ENCODE measurements at places on chromosomes 2 and 18.

GRCh38 chr2:111135237-111135909 is 14.7 kb downstream of the BCL2L11 start:
- no peak for DNase-seq

- DNase-seq, result no peak
Measured at GRCh38 chr18:34933909-34934661, 107.1 kb upstream of the MAPRE2 start.

- no peak for DNase-seq
Measured at GRCh38 chr2:58957188-58957840, 716.2 kb upstream of the FANCL start.

GRCh38 chr2:71101656-71102055 is 28.4 kb downstream of the MCEE start:
- no peak for DNase-seq

DNA sequence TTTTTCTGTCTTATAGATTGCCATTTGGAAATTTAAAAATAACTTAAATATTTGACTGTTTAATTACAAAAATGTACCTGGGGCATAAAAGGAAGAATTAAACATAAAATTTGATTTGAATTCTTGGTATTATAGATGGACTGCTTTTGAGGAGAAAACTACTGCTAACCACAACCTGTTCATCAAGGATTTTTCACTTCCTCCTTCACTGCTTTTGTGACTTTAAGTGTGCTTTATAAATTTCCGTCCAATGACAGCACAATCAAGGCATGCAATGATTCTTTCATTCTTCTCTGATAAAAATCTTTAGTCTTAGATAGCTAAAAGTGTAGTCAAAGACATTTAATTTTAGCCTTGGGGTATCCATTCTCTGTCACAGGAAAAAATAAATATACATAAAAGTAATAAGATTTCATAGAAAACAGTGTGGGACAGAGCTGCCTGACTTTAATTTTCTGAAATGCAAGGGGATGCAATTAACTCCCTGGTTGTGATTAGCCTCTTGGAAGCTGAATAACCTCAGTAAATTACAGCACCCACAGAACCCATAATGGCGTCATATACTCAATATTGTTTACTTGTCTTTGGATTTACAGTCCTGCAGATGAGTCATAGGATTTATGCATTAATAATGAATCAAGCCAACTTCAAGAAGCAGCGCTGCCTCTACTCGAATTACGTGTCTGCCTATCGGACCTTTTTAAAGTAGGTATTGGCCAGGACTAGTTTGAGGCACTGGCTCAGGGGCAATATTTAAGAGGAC is 587.9 kb downstream of the NRXN1 start:
- DNase-seq, result no peak

DNA sequence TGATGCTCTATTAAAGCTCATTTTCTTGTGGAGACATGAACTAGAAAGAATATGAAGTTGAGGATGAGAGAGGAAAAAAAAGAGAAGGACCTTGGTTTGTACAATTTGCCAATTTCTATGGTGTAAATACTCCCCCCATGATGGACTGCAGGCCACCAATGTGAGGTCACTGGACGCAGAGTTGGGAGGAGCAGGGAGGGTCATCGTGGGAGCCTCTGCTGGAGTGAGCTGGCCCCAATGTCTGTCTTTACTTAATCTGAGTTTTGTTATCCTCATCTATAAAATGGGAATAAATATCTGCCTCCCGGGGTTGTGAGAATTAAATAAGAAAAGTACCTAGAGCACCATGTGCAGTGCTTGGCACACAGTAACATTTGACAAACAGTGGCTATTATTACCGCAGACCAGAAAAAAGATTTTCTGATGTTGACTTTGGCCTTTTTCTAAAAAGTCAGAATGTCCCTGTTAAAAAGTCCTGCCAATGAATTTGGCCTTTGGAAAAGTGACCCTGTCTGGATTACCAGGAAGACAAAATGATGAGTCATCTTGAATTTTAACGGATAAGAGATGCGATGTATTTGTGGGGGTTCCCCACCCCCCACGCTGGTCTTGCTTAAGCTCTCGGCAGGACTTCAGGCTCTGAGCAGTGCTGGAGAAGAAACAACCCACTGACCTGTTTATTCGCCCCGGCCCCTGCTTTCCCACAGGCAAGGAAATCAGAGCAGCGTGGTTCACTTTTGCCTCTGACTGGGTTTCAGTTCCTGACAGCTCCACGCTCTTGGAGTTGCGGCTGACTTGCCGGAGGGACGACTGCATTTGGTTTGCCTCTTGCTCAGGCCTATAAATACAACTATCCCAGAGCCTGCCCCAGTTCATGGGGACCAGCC is 50.3 kb upstream of the FOSL2 start:
- DNase-seq, result no peak

GRCh38 chr18:75071484-75071785 is 137.5 kb downstream of the PTGR3 start:
- no peak for DNase-seq

DNA sequence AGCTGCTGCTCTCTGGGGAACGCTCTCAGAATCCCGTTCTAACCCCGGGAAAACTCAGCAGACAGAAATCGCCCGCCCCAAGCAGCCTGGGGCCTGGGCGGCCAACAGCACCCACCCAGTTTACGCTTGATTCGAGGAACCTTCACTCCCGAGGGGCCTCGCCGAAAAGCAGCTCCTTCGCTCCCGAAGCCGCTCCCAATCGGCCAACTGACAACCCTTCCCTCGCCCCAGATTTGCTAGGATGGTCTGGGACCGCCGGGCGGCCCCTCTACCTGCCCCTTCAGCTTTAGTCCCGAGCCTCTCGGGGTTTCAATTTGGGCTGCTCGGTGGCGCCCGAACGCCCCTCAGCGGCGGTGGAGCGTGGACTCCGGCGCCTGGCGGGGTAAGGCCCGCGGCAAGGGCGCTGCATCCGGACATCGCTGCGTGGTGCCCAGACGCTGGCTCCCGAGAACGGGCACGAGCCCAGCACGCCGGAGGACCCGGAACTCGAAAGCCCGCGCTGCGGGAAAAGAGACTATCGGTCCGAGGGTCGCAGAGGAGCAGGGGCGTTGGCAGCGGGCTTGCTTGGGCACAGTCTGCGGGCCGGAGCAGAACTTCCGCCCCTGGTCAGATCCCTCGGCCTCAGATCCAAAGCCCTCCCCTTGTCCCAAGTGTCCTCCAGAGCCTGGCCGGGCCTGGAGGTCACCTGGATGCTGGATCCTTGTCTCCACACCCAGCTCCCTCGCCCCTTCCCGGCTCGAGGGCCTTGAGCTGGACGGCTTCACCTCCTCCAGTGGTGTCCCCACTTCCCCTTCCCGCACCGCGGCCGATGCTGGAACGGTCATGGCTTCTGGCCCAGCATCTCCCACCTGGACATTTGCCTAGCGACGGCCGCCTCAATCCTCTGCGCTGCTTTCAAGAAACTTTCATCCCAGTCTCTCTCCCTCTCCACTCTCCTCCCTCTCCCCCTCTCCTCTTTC is 3.0 kb upstream of the OTX1 start:
- DNase-seq, result no peak

- no peak for DNase-seq
Measured at GRCh38 chr2:239943991-239944631, 81.0 kb downstream of the NDUFA10 start.

GRCh38 chr2:43519643-43520221 is 76.1 kb downstream of the THADA start:
- DNase-seq, result no peak

DNA sequence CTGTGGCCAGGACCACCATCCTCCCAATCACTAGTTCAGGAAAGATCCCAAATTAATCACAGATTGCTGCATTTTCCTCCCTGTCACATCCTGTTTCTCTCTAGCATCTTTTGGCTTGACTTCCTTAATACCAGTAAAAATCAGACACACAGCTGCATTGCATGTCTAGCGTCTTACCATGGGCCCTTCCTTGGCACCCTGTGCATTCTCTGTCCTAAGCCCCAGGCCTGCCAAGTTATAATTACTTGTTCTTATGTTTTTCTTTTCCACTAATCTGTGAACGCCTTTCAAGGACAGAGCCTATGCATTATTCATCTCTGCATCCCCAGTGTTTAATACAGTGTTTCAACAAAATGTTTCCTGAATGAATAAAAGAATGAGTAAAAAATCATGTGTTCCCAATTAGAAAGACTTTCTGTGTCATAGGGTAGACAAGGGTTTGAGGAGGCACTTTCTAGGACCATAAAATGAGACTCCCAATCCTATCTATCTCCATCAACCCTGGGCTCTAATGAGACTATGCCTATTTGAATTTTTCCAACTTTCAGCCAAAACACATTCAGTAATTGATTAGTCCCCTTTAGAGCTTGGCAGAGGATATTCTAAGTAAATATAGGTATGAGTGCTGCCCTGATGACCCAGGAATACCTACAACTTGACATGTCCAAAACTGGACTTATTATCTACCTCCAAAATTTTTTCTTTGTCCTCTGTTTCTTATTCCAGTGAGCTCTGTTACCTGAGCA is 10.3 kb upstream of the NT5C1B start:
- DNase-seq, result no peak

DNA sequence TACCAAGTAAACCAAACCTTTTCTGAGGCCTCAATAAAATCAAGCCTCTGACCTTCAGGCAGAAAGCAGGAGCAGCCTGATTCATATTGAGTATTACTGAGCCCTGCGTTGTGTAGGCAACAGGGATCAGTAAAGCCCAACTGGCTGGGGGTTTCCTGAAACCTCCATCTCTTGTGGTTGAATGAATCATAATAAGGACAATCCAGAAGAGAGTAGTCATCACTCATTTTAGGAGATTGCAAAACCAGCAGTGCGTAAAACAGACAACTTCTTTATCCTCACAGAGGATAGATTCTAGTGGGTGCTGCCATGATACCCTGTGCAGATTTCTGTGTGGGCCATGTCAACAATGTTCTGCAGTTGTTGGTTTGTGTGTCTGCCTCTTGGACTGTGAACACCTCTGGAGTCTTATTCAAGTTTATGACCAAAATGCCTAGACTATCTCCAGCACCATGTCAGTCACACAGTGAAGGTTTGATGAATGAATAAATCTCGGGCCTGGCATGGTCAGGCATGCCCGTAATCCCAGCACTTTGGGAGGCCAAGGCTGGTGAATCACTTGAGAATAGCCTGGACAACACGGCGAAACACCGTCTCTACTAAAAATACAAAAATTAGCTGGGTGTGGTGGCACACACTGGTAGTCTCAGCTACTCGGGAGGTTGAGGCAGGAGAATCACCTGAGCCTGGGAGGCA is 51.8 kb upstream of the RAB27B start:
- no peak for DNase-seq

DNA sequence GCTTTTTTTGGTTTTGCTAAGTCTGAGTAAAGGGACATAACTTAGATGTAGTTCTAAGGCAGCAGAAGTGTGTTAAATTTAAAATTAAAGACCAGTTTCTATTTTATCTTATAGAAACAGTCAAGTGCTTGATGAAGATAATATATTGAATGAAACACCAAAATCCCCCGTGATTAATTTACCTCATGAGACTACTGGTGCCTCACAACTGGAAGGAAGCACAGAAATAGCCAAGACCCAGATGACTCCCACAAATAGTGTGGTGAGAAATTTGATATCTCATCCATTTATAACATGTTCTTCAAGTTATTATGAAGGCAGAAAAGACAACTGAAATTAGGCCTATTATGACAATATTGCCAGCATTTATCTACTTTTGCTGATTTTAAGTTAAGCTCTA is 45.6 kb downstream of the APLF start:
- DNase-seq, result no peak

DNA sequence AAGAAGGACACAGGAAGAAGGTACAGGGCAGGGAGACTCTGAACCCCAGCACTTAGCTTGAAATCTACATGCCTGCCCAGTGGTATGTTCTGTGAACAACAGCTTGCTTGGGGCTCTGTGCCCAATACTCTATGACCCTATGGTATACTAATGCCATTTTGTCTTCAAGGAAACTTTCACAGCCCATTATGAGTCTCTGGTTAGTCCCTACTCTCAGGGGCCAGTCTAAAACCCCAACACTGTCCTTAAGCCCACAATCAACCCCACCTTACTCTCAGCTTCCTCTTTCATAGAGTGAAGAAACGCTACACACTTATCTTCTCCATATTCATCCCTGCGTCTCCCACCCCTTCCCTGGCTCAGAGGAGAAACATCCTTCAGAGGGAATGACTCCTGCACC is 16.0 kb downstream of the NEB start:
- no peak for DNase-seq

DNA sequence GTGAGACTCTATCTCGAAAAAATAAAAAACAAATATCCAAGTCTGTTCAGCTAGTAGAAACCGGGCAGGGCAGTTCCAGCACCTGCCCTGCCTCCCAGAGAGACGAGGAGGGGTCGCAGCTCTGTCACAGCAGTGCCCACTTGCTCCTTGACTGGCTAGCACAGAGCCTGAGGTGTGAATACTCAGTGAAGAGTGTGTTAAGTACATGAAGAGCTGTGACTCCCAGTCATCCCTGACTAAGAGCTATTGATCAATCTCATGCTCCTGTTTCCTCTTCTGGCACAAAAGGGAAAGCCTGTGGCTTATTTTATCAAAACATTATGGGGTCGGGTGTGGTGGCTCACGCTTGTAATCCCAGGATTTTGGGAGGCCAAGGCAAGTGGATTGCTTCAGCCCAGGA is 83.0 kb upstream of the FZD7 start:
- DNase-seq, result no peak

- peak; percentile 67 for DNase-seq
Measured at GRCh38 chr2:127197475-127198385, 22.4 kb downstream of the CYP27C1 start.

GRCh38 chr2:198214114-198214596 is 409.8 kb downstream of the PLCL1 start:
- DNase-seq, result no peak

- DNase-seq, result no peak
Measured at GRCh38 chr2:178873912-178874311, 66.7 kb upstream of the TTN start.

GRCh38 chr2:140550821-140551220 is 1580.0 kb downstream of the LRP1B start:
- DNase-seq, result no peak

- no peak for DNase-seq
Measured at GRCh38 chr2:186653511-186653910, 40.3 kb upstream of the FAM171B start.

DNA sequence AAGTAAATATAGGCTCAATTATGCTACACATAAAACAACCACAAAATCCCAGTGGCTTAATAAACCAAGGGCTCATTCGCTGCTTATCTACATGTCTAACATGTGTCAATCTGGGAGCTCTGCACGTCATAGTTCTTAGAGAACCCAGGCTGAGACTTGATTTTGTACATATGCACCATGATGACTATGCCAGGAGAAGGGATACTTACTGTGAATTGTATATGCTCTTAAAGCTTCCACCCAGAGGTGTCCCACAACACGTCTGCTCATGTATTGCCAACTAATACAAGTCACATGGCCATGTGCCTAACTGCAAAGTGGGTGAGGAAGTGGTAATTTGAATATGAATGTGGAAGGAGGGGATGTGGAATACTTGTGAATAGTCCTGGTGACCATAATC is 262.1 kb downstream of the CPS1 start:
- no peak for DNase-seq

GRCh38 chr2:28612131-28612812 is 116.4 kb downstream of the PLB1 start:
- no peak for DNase-seq

GRCh38 chr2:69138247-69138772 is 125.3 kb downstream of the ANTXR1 start:
- DNase-seq, result no peak

- no peak for DNase-seq
Measured at GRCh38 chr2:240628808-240629618, 3.7 kb downstream of the GPR35 start.

All from activated naive CD4-positive, alpha-beta T cell treated with Interleukin-2 at 50 U/mL for 16 hours (primary cell).